Muscle of back (tissue), 13 donors: ENCODE measurements at places on chromosomes 2 and 18.

GRCh38 chr2:74333175-74333574 lies 10.0 kb downstream of the SLC4A5 start:
- no peak for DNase-seq

- DNase-seq, result no peak
These were observed 159.0 kb upstream of the DAPL1 start for GRCh38 chr2:158635961-158636601.

GRCh38 chr2:233112776-233113452 lies 52.8 kb downstream of the INPP5D start:
- no peak for DNase-seq

- DNase-seq, result peak; percentile 81
These were observed 14.6 kb downstream of the TNS1 start for GRCh38 chr2:217988014-217988839.

- DNase-seq, result no peak
These were observed 35.1 kb downstream of the VPS54 start for GRCh38 chr2:63983986-63984605.

- DNase-seq, result no peak
These were observed 127.6 kb downstream of the ETAA1 start for GRCh38 chr2:67524777-67525176.

DNA sequence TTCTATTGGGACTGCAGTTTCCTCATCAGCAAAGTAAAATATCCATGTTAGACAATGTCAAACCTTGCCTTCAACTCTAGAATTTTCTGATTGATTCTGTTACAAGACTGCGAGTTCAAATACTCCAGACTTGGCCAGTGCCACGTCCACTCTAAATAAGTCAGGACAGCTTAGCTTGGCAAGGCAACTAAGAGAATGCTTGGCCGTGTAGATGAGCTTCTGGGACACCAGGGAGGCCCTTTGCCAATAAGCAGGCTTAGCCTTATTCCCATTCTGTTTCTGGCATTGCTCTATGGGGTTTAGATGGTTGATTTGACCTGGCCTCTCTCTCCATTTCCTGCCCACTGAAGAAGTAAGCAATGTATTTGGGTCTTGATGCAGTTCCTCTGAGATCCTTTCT lies 218.1 kb upstream of the SIX2 start:
- no peak for DNase-seq

DNA sequence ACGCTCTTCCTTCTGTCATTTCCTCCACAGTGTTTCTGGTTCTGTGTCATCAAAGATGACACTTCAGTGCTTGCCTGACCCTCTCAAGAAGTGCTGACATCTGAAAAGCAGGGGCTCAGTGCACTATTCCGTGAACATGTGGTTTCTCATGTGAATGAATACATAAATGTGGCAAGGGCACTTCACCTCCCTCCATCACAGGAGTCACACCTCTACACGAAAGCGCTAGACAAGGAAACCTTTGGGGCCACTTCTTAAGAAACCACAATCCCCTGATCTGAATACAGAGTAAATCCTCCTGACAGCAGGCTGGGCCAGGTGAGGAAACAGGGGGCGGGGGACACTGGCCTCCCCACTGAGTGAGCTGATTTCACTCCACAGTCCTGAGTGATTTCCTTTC lies 145.8 kb upstream of the ACAA2 start:
- no peak for DNase-seq

DNA sequence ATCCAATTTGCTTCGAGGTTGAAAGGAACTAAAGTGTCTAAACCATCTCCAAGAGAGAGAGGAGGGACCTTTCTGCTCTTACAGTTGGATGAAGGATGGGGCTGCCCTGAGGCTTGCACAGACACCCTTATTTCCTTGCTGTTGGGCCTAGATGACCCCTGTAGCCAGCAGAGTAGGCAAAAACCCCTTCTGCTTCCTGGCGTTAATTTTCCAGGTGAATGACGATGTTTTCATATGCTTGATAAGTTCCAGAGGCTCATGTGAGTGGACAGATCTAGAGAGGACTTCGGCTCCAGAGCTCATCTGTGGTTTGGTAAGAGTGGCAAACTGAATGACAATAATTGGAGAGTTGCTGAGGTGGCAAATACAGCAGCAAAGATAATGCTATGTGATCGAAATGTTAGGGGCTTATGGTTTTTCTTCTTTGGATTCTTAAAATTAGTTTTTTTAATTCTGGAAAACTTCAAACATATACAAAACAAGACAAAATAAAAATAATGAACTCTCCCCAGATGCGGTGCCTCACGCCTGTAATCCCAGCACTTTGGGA lies 98.6 kb upstream of the MAP4K3 start:
- no peak for DNase-seq

DNA sequence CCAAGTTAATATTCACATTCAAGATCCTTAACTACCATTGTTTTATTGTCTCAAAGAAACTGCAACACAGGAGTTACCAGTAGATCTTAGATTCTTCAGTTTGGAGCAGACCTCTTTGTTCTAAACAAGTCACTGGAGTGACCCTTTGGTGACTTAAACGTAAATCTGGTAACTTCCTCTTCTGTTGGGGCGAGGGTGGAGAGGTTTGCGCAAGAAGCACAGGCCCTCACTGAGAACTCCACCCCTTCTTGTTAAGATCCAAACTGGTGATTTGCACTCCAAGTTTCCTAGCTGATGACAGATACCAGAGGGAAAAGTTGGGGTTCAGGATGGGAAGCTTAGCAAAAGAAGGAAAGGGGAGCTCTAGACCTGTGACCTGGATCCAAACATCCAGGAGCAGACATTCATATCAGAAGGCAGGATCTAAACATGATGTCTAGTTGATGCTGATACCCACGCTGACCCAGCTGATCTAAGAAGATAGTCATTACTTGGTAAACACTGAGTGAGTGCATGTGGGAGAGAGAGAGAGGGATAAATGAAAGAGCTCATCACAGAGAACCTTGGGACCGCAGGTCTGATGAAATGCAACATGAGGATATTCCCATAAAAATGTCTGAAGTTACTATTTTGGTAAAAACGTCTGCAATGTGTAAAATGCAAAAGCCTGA lies 256.0 kb downstream of the CDH20 start:
- DNase-seq, result no peak

DNA sequence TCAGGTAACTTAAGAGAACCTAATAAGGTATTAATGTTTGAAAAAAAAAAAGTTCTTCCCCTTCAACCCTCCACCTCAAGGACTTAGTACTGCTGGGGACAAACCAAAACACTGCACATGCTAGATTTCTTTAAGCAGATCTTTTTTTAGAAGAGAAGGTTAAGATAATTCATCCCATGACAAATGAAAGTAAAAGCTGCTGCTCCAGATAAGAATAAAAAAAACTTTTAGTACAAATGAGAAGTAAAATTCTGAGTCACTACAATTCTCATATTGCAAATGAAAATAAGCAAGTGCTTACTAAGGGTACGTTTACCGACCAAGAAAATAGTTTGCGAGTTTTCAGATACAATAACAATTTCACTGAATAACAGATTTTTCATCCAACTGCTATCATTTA lies 8.9 kb downstream of the STAM2 start:
- DNase-seq, result no peak

GRCh38 chr2:60602828-60603532 lies 49.5 kb upstream of the BCL11A start:
- DNase-seq, result no peak

DNA sequence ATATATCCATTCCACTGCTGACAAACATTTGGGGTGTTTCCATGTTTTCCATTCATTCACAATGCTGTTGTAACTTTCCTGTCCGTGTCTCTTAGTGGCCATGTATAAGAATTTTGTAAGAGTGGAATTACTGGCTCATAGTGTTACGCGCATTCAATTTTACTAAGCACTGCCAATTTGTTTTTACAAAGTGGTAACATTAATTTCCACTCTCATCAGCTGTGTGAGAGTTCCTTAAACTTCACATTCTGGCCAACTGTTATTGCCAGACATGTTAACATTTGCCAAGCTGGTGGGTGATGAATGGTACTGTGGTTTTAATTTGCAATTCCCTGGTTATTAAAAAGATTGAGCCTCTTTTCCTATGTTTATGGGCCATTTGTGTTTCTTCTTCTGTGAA lies 134.2 kb downstream of the DTNB start:
- DNase-seq, result peak; percentile 23

DNA sequence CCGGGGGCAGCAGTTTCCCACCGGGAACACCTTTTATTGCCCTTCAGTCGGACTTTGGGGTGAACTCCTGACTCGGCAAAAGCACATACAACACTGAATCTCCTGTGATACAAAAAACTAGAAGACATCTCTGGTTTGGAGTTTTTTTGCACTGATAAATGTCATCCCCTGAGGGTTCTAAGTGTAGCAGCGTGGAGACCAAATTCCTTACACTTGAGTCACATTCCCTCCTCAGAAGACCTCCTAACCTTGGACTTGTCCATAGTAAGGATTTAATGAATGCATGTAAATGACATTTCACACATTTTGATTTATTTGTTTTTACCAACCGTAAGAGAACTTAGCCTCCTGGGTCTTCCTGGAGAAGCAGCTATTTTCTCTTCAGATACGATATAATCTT lies 54.0 kb upstream of the GPR45 start:
- DNase-seq, result no peak

DNA sequence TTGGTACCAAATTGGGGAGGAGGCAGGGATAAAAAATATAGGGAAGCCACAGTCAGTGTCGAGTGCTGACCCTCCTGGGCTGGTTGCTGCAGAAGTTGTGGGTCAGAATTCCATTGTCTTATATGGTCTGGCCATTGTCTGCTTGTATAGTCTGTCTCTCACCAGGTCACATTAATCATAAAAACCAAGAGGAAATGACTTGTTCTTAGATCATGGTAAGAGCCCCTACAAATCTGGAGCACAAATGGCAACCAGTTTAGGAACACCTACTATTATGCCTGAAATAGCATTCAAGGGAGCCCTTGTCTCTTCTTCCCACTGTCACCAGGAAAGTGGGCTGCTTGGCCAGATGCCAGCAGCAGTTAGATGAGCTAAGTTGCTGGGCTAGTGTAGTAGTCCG lies 119.7 kb upstream of the RMP24 start:
- DNase-seq, result no peak

GRCh38 chr2:33034784-33035183 lies 88.0 kb downstream of the LTBP1 start:
- DNase-seq, result peak; percentile 72

- DNase-seq, result no peak
These were observed 2.8 kb downstream of the KCNIP3 start for GRCh38 chr2:95299961-95300360.

DNA sequence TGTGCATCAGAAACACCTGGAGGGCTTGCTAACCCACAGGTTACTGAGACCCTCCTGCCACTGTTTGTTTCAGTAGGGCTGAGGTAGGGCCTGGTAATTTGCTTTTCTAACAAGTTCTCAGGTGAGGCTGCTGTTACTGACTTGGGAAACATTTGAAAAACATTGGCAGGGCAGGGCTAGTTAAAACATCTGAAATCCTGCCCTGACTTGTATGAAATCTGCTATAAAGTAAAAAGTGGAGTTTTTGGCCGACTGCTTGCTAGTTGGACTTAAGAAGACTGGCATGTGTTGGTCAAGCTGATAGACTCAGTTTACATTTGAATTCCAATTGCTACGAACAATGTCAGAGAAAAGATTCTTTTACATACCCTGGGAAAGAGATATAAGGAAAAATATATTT lies 111.6 kb upstream of the DLX2 start:
- no peak for DNase-seq

- DNase-seq, result no peak
These were observed 36.7 kb upstream of the ASXL3 start for GRCh38 chr18:33541316-33541715.
